ENCODE measurements at places on chromosomes 1 and 21. TPM values are rescaled to one million over a fixed set of nuclear protein-coding genes. Genes with fewer than 3 reads are reported as not detected.

The LEMD1 gene
- 0.74 TPM for total RNA-seq

The SEMA4A gene
- total RNA-seq = 31.7 TPM

The ERRFI1 gene
- total RNA-seq = 4.6 TPM

DNA sequence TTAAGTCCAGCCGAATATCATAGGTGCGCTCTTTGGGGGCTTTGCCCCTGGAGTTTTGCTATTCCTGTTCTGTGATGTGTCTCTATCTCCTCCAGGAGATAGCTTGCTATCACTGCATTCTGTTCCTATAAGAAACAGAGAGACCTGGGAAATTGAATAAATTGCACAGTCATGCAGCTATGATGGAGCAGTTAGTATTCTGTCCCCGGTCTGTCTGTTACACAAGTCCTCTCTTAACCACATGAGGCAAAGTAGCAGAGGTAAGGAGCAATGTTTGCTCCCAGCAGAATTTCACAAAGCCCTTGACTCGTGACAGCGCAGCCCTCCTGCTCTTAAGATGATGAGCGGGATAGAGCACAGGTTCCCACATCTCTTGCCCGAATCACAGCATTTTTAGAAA is 63.9 kb upstream of the GRHL3 start:
- DNase-seq = no peak

DNA sequence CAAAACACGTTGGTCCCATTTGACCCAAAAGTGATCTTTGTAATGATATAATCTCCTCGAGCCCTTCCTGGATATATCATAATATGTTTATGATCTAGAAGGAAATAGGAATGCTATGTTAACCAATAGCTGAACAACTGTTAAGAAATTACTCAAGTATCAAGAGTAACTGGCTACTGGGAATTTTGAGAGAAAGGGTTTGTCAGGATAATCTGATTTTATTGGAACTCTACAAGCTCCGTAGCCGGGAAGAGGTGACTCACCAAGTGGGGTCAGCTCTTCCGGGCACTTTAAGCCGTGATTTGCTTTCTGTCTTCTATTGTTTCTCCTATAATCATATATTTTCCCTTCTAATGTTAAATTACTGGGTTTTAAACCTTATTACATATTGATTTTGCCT is 250.5 kb upstream of the POGK start:
- DNase-seq = no peak

DNA sequence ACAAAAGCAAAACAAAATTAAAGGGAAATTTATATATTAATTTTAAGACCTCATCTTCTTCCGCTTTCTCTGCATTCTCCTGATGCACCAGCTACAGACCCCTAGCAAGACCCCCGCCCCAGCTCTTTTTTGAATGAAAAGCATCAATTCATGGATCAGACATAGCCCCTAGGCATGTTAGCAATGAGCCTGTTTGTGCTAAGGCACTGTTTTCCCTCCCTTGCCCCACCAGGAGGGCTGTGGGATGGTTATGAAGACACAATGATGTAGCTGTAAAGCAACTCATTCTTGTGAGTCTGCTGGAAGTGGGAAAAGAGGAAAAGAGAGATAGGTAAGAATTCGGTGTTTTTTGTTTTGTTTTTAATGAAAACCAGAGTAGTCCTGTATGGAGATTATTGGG is 88.5 kb upstream of the ZBTB18 start:
- DNase-seq = no peak

DNA sequence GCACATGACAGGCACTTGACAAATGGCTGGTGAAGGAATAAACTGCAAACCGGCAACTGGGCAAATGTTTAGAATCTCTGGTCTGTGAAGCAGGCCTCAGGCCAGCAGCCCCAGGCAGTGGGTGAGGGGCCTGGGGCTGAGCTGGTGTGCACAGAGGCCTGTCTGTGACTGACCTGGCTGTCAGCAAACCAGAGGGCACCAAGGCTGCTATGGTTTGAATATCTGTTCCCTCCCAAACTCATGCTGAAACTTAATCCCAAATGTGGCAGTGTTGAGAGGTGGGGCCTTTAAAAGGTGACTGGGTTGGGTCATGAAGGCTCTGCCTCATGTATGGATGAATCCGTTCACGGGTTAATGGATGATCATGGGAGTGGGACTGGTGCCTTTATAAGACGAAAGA is 139.8 kb downstream of the DMRTB1 start:
- DNase-seq = no peak

All from activated T-cell treated with anti-CD3 and anti-CD28 coated beads, Interleukin-2, amount 50 U/mL, for 4 hours (primary cell).